ENCODE measurements at places on chromosomes 7 and 10. TPM values are rescaled to one million over a fixed set of nuclear protein-coding genes. Genes with fewer than 3 reads are reported as not detected.
A peak's percentile ranks its signal among the peaks of the same experiment; 100 is the strongest.

Gene UTF1
- not detected for total RNA-seq

Gene ACTL6B
- total RNA-seq = not detected

Gene CRYGN
- 0.09 TPM for total RNA-seq

Gene DLX6
- total RNA-seq = not detected

Gene EPO
- total RNA-seq = not detected

Gene BAIAP2L1
- 2.9 TPM for total RNA-seq

Gene PAPOLB
- 0.22 TPM for total RNA-seq

Gene SLC29A4
- 18.5 TPM for total RNA-seq

Gene VPS50
- 25.5 TPM for total RNA-seq

Gene AKR1B15
- 0.31 TPM for total RNA-seq

Gene SOSTDC1
- 19.8 TPM for total RNA-seq

Gene CTTNBP2
- total RNA-seq = 2.8 TPM

Gene CPEB3
- 2.0 TPM for total RNA-seq

Gene CALML5
- not detected for total RNA-seq

Gene SPAM1
- total RNA-seq = not detected

Gene CUBN
- 2.0 TPM for total RNA-seq

Gene FKBP6
- total RNA-seq = not detected

Gene ASAH2
- total RNA-seq = 1.6 TPM

Gene PSD
- 6.1 TPM for total RNA-seq

Gene PRF1
- 0.53 TPM for total RNA-seq

Gene GTF2IRD1
- total RNA-seq = 12.5 TPM

Gene KAT6B
- 23.1 TPM for total RNA-seq

Gene CPA5
- 6.3 TPM for total RNA-seq

Gene OR2A42
- 0.04 TPM for total RNA-seq

Gene KCP
- 0.58 TPM for total RNA-seq

DNA sequence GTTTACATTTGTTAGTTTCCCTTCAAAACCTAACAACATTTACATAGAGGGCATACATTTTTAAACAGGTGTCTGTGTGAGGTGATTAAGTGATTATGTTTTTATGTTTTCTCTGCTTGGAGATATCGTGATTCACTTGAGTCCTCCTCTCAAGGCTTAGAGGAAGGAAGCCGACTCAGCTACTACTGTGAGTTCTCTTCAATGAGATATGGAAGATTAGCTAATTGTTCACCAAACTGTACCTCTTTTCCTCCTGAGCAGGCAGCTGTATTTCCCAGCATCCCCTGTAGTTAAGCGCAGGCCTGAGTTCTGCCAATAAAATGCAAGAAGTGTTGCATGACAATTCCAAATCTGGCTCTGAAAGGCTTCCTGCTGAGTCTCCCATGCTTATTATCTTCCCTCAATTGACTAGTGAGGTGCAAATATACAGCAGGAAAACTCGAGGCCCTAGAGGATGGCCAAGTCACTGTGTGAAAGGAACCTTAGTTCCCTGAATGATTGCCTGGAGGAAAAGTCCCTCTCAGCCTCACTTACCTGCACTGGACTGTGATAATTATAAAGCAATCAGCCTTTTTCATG, 528.7 kb downstream of the GRM8 start:
- no peak for DNase-seq

DNA sequence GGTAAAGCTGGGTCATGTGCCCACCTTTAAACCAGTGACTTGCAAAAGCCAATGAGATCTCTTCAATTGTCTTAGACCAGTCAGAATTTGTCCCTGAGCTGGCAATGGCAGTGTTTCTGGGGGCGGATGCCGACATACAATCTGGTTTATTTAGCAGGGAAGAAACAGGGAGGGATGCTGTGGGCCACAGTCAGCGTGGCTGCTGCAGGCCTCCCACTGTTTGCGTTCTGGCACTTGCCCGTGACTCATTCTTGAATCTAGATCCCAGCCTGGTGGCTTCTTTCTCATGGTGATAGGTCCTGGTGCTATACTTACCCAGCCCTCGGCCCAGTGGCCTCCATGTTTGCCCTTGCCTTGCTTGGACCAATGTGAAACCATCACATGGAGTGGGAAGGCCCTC, 3.1 kb upstream of the CPA1 start:
- DNase-seq = no peak

- no peak for DNase-seq
Measured at GRCh38 chr7:96548664-96549063, 161.0 kb downstream of the SEM1 start.

DNA sequence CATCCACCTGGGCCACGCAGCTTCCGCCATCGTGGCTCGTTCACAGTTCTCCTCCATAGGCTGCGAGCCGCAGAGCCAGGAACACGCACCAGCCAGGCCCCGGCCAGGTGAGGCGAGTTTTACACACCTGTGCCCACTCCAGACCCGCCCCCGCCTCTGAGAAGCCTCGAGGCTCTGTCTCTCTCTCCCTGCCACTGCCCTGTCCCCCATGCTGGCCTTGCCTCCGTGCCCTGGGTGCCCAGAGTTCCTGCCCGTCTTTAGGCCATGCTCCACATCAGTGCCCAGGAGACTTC, 142.2 kb downstream of the SLIT1 start:
- no peak for DNase-seq

DNA sequence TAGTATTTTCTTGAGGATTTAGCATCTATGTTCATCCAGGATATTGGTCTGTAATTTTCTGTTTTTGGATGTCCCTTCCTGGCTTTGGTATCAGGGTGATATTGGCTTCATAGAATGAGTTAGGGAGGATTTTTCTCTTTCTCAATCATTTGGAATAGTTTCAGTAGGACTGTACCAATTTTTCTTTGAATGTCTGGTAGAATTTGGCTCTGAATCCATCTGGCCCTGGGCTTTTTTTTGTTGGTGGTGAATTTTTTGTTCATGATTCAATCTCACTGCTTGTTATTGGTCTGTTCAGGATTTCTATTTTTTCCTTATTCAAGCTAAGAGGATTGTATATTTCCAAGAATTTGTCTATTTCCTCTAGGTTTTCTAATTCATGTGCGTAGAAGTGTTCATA, 192.7 kb downstream of the KIF20B start:
- no peak for DNase-seq

- DNase-seq = no peak
Measured at GRCh38 chr7:11491811-11492210, 340.2 kb downstream of the THSD7A start.

DNA sequence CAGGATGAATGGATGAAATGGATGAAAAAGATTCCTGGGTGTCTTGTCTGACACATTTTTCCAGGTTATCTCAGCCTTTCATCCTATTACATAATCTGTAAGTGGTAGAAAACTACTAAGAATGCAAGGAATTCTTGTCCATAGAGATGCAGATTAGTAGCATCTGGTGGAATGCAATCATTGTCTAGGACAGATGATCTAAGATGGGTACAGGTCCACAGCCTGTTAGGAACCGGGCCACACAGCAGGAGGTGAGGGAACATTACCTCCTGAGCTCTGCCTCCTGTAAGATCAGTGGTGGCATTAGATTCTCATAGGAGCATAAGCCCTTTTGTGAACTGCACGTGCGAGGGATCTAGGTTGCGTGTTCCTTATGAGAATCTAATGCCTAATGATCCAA, 225.0 kb downstream of the CALN1 start:
- no peak for DNase-seq

GRCh38 chr7:43553999-43554398, 28.9 kb upstream of the STK17A start:
- peak; percentile 19 for DNase-seq

DNA sequence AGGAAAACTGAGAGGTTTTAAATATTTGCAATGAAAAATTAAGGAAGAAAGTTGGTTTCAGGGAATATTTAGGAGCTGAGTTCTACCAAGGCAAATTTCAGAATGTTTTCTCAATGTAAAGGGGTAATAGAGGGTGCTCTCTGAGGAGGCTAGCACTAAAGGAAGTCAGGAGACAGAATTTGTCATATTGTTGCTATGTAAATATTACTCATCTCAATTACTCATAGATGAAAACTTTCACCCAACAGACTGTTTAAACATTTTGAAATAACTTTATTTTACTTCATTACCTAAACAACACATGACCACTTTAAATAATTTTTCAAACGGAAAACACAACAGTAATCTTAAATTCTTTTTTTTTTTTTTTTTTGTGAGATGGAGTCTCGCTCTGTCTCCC, 274.8 kb upstream of the NRG3 start:
- no peak for DNase-seq

GRCh38 chr7:16492513-16493062, 27.1 kb upstream of the SOSTDC1 start:
- no peak for DNase-seq

GRCh38 chr10:97475936-97476594, 22.2 kb downstream of the MMS19 start:
- DNase-seq = no peak

DNA sequence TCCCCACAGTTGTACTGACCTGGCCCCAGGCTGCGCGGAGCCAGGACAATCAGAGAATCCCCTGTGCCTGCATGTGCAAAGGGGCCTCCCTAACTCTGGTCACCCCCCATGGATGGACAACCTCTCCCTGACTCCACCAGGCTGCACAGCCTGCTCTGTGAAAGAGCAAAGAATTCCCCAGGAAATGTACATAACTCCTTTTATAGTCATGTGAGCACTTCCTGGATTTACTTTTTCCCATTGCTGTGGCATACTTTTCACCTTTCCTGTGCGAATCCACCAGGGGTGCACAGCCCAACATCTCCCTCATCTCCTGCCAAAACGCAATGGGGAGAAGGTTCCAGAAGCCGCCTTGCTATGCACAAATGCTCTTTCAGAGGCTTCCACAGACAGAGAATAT, 27.9 kb downstream of the FGFR2 start:
- DNase-seq = no peak

DNA sequence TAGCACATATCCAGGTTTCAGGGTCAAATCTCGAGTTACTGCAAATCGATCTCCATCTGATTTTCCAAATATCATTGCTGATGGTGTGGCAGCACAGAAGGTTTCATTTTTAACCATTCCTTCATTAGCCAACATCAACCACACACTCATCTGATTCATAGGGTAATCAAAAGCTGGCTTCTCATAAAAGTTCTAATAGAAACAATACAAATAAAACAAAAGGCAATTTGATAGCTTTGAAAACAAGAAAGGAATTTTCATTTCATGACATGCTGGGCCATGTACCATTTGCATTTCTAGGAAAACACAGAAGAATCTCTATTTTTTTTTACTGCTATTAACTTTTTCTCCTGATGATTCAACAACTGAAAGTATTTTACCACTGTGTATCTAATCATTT, 147.7 kb upstream of the SLC26A5 start:
- no peak for DNase-seq

GRCh38 chr10:43124574-43125273, 13.5 kb upstream of the CSGALNACT2 start:
- no peak for DNase-seq

DNA sequence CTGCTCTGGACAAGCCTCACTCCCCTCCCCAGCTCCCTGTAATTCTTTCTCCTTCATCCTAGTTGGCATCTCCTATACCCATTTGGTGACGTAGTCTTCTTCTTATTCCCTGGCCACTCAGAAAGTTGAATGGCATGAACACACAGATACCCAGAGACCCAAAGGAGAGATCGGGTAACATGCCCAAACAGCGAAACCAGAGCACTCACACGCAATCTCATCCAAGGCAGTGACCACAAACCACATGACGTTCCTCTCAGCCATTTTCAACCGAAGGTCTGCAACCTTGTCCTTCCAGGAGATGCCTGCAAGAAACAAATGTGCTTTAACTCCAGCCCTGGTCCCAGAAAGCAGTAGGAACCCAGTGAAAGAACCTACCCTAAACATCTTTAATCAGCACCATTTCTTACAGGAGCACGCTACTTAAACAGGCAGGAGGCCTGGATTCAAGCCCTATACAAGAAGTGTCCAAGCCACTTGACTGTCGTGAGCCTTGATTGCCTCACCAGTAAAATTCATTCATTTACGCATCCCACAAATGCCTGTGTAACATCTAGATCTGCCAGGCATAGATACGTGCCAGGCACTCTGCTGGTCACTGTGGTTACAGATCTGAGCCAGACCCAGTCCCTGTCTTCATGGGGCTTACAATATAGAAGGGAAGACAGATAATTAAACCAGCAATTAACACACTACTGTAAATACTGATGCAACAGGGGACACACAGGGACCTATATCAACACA, 37.1 kb downstream of the XPNPEP1 start:
- DNase-seq = no peak

DNA sequence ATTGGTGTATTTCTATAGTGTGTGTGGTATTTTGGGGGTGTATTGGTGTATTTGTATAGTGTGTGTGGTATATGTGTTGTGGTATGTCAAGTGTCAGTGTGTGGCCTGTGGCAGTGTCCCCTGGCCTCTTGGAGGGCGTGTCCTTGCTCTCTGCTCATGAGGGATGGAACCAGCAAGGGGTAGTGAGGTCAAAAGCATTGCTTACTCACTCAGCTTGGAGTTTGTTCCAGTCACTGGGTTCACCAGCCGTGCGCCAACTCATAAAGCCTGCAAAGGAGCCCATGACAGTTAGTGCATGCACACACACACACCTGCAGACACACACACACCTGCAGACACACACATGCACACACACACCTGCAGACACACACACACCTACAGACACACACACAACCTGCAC, 4.3 kb upstream of the TRPV6 start:
- no peak for DNase-seq

- no peak for DNase-seq
Measured at GRCh38 chr7:131690441-131690840, 134.0 kb upstream of the PODXL start.

GRCh38 chr10:1581189-1581588, 156.1 kb downstream of the ADARB2 start:
- DNase-seq = no peak

DNA sequence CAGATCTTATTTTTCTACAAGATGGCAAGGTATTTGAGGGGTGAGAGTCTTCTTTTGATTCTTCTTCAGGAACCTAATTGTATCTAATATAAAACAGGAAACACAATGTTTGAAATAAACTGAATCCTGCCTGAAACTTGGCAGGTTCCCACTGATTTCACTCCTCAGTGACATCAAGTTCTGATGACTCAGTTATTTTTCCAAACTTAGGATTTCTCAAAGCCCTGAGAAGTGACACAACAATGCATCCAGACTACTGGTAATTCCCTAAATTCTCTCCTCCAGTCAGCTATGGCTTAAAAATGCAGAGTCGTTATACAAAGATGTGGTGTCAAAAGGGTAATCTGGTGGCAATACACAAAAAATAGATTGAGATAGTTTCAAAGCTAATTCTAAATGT, 80.9 kb downstream of the ABLIM1 start:
- peak; percentile 40 for DNase-seq

- DNase-seq = peak; percentile 51
Measured at GRCh38 chr7:113550966-113551365, 367.8 kb downstream of the PPP1R3A start.

GRCh38 chr10:35870665-35871310, 228.7 kb upstream of the FZD8 start:
- DNase-seq = peak; percentile 55

GRCh38 chr7:106819546-106819945, 45.5 kb upstream of the PIK3CG start:
- DNase-seq = no peak

GRCh38 chr7:12328888-12329770, 74.5 kb downstream of the VWDE start:
- DNase-seq = no peak
